H7 (cell line): ENCODE measurements at places on chromosomes 5 and 9.

DNA sequence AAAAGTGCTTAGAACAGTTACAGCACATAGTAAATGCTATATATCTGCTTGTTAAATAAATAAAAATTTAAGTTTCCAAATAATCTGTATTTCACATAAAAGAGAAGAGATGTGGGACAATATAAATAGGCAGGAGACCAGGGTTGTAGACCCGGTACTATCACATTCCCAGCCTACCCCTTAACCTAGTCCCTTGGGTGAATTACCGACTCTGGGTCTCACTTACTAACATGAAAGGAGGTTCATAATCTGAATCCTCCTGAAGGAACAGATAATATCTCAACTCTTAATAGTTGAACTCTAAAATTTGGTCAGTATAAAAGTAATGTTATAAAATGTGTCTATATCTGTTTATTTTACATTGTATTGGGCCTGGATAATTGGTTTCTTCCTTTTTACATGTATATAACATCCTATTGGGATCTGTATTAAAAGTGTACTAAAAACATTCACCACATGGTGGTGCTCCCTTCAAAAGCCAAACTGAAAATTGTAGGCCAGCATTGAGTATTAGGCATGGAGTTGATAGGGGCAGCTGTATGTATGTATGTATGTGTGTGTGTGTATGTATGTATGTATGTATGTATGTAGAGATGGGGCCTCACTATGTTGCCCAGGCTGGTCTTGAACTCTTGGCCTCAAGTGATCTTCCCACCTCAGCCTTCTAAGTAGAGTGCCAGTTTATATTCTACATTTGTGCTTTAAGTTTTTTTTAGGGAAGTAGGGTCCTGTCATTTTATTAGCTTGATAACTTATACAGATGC, 64.2 kb upstream of the ABL1 start:
- DNase-seq, result peak; percentile 61

- DNase-seq, result peak; percentile 33
Measured at GRCh38 chr5:157670662-157671591, at the start of gene C5orf52. C5orf52 (plus strand) TSS chr5:157671533; CDS start chr5:157671615, 82 bp downstream.

GRCh38 chr5:57841676-57842363, 359.2 kb upstream of the ACTBL2 start:
- DNase-seq, result peak; percentile 60

DNA sequence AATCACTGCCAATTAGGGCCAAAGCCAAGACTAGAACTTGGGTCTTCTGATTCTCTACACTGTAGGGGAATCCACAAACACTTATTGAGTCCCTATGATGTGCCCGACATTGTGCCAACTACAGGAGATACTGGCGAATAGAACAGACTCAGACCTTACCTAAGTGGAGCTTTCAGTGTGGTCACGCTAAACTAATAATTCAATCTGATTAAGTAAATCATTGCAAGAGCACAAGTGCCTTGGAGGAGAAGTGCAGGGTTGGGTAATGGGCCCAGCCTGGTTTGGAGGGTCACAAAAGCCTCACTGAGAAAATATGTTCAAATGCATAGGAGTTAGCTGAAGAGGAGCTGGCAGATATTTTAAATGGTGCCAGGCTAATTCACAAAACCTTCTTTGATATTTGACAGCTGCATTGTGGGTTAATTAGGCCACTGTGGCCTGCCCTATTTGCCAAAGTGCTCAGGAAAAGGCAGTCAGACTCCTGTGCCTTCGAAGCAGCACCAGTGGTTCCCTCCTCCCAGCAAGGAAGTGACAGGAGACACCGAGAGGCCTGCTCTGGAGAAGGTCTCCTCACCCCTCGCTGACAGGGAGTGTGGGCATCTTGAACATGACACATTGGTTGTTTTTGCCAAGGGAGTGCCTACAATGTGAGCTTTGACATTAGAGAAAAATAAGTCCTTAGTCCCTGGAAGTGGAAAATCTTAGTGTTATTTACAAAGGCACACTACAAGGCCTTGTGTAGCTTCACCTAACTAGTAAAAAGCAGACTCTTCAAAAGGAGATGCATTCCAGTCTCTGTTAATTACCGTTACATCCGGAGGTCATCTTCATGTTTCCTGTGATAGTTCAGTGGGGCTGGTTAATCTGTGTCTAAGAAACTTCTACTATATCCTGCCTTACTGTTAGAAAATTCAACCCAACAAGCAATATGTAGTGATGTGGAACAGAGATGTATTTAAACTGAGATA, 24.1 kb upstream of the TRAF1 start:
- DNase-seq, result no peak

- no peak for DNase-seq
Measured at GRCh38 chr5:10123254-10123989, 126.3 kb downstream of the ATPSCKMT start.
